ENCODE measurements at places on chromosomes 5 and 9.

- no peak for DNase-seq
Observed at GRCh38 chr5:103373597-103374472, 115.3 kb downstream of the MACIR start.

DNA sequence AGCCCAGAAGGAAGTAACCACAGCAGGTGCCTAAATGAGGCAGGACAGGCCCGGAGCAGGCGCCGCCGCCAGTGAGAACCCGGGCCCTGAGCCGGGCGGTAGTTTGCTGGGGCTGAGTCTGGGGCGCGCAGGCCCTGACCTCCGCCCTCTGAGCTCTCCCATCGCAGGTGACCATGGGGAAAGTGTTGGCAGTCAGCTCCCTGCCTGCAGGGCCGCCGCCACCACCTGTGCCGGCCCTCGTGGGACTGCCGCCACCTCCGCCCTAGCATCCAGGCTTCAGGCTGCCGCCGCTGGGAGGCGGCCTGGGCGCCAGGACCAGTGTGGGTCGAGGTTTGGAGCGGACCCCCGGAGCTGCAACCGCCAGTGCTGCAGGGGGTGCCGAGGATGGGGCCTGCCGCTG, 61.1 kb downstream of the TARS1 start:
- no peak for DNase-seq

GRCh38 chr9:131817627-131818026, 77.8 kb upstream of the RAPGEF1 start:
- no peak for DNase-seq

GRCh38 chr9:121187636-121188305, 13.9 kb downstream of the RAB14 start:
- no peak for DNase-seq

- DNase-seq: no peak
Observed at GRCh38 chr5:42874621-42875198, 63.0 kb upstream of the SELENOP start.

Measured in stimulated activated CD8-positive, alpha-beta memory T cell treated with anti-CD3 and anti-CD28 coated beads, Interleukin-7, amount 100 ng/mL, for 1 hour (primary cell).